Activated naive CD4-positive, alpha-beta T cell (primary cell): ENCODE measurements at places on chromosomes 1 and 21.

DNA sequence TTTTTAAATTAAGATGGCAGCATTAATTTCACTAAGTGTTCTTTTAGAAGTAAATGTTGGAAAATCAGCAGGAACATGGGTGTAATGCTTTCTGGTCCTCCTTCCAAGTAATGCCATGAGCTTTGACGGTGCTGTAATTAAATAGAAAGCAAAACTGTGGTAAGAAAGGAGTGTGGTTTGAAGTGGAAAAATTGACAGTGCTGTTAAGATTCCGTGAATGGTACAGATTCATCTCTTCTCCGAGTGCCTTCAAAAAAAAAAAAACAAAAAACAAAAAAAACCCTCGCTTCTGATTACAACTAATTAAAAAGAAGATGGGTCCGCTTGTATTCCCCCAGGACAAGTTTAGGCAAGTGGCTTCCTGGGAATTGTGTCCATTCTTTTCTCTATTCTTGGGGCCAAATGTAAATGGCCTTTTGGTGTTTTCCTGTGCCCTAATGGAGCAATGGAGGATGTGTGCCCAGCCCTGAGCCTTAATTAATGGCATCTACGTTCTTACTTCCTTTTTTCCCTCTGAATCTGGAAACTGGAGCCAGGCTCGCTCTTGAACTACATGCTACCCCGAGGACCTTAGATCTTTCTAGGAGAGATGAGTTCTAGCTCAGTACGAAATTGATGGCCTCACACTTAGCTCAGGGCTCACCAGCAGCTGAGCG is 5.1 kb downstream of the LMO4 start:
- no peak for DNase-seq

DNA sequence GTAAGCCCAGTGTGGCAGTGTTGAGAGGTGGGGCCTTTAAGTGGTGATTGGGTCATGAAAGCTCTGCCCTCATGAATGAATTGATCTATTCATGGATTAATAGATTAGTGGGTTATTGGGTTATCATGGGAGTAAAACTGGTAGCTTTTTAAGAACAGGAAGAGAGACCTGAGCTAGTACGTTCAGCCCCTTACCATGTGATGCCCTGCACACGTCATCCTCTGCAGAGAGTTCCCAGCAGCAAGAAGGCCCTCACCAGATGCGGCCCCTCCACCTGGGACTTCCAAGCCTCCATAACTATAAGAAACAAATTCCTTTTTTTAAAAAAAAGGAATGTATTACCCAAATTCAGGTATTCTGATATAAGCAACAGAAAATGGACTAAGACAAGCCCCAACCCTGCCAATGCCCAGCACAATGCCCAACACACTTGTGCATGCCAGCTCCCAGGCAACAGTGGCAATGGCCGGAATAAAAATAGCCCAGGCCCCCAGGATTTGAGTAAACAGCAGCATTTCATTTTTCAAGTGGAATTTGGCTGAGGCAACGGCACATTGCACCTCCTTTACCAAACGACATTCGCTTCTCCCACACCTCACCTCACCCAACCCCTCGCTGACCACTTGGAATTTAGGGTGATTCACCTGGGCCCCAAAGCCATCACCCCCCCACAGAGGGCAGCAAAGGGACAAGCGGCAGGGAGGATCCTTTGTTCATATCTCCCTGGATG is 215.9 kb downstream of the TOMM20 start:
- DNase-seq = no peak

DNA sequence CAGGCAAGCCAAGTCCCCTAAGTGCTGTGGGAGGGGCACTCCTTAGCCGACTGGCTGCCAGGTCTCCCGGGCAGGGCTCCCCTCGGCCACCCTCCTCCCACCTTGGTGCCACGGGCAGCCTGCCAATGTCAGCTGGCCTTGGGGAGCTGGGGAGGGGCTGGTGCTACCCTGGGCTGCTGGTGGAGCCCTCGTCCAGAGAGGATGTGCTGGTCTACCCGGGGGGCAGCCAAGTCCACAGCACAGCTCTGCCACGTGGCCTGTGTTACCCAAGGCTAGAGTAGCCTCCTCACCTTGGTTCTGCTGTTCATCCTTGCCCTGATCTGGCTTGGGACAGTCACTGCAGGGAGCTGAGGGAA is 42.9 kb downstream of the CRYAA start:
- no peak for DNase-seq

- no peak for DNase-seq
These were observed 14.0 kb upstream of the SARS1 start for GRCh38 chr1:109199710-109200109.

- DNase-seq = no peak
These were observed 24.3 kb upstream of the APP start for GRCh38 chr21:26194811-26195251.

DNA sequence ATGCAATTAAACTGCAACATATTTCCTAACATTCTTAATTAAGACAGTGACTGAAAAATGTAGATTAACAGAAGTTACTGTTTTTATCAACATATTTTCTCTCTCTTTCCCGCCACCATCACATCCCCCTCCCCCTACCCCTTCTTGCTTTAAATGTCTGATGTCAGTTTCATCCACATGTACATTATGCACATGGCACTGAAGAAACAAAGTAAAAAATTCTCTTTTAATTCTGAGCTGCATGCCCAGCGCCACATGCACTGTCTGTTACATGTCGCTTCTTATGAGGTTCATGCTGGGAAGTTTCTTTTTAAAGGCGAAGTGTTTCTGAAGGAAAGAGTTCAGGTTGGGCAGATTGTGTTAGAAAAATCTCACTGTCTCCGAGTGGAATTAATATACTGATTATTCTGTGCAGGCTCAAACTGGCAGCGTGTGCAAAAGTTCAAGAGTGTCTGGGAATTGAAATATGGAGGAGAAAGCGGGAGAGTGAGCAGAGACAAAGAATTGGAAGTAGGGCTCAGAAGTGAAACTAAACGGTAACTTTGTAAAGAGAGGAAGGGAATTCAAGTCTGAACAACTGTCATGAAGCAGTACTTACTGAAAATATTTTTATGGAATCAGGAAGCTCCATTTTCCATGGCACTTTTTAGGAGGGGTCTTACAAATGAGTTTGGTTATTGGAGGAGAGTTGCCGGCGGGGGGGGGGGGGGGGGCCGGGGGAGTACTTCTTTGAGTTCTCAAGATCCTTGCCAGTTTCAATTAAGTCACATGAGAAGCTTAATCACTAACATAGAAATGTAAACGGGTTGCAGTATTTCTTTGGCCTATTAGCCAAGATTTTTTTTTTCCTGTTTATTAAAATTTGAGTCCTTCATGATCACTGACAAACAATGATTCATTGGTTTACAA is 217.6 kb downstream of the SDCCAG8 start:
- no peak for DNase-seq

DNA sequence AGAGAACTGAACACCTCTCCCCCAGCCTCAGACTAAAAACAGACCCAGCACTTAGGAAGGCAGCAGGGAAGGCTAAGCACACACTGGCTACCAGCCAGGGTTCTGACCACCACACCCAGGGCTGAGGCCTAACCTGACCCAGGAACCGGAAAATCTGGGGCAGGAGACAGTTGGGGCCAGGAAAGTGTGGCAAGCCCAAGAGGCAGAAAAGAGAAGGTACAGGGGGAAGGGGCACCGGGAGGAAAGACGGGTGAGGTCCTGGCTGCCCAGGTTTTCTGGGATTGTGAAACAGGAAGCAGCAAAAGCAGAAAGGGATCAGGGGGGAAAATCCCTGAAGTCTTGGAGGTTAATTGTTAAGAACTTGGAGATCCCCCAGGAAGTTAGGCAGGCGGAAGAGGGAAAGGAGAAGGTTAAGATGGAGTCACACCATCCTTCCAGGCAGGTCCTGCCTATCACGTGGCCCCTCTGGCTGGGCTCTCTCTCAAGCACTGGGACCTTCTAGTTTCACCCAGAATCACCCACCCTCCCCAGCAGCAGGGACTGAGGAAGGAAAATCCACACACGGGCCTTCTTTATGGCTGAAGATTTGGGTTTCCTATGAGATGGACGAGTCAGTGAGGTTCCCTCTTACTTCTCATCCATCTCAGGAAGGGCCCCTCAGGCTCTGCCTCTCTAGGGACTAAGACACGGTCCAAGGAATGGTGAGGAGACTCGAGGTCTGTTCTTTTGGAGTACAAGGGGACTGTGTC is 2.6 kb downstream of the HDGF start:
- DNase-seq = no peak

- no peak for DNase-seq
These were observed 22.4 kb upstream of the ZFYVE9 start for GRCh38 chr1:52119301-52120079.

DNA sequence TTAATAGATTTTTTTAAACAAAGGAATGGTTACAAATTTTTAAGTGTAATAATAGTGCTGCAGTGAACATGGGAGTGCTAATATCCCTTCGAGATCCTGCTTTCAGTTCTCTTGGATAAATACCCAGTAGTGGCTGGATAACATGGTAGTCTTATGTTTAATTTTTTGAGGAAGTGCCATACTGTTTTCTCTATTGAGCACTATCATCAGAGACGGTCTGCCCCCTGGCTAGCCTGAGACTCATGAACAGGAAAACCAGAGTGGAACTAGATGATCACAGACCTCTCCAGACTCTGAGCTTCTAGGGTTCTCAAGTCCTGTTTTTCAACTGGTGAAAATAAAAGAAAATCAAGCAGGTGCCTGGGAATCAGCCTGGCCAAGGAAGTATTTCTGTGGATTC is 97.3 kb upstream of the MARK1 start:
- DNase-seq = no peak

DNA sequence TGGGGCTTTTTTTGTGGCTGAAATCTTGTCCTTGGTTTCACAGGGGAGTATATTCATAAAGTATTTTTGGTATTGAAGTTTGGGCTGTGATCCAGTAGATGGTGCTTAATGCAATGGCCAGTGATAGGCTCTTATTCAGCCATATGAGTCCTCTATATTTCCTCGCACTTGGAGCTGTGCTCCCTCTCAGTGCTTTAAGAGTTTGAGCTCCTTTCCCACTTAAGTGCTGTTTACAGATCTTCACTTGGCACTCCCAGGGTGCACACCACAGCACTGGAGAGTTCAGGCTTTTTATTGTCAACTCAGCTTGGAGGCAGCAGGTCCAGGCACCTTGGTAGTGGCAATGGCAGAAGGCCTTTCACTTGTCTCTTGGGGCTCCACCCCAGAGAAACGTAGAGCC is 54.9 kb downstream of the DRAM2 start:
- no peak for DNase-seq

GRCh38 chr1:47280142-47280541 is 33.8 kb downstream of the STIL start:
- DNase-seq = no peak

GRCh38 chr21:38831526-38832467 is 26.1 kb downstream of the ETS2 start:
- no peak for DNase-seq

DNA sequence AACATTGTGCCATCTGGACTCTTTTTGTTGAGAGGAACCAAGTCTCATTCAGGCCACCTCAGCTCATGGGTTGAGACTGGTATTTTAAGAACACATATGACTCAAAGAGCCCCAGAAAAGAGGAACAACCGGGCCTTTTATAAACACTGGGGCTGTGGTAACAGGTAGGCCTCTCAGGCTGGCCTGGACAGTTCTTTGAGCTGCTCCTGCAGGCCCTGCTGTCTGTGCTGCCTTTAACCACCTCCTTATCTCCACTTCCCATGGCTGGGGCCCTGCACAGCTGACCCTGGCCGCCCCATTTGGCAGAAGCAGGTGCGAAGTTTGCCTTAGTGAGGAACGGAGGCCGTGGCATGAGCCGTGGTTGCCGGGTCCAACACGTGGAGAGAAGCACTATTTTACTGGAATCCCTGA is 163.3 kb downstream of the RHOU start:
- DNase-seq = no peak

DNA sequence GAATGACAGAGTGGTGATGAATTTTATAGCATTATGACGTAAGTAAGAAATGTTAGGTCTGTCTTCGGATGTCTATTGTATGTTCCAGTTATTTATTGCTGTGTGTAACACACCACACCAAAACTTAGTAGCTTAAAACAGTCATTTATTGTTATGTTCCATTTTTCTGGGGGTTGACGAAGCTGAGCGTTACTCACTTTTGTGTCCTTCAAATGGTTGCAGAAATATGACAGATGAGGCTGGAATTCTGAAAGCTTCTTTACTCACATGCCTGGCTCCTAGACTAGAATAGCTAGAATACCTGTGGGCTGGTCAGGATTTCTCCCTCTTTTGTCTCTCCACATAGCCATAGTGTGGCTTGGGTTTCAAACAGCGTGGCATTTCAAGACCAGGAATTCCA is 62.1 kb upstream of the S1PR1 start:
- DNase-seq = no peak

GRCh38 chr1:198423673-198424072 is 116.8 kb downstream of the ATP6V1G3 start:
- DNase-seq = no peak

DNA sequence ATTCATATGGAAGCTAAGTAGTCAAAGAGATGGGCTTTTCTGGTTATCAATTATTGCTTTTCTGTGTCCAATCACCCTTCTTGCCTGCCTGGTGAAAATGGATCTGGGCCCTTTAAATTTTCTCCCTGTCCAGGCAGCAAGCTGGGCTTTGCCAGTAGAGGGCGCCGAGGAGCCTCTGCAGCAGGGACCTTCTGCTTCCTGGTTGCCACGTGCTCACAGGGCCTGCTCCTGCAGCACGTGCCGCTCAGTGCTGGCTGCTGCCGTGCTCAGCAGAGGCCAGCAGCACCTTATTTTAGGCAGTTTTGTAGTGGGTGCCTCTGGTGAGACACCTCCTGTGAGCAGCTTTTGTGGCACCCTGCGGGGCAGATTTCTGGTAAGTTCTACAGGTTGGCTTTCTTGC is 4.0 kb downstream of the ACTL8 start:
- DNase-seq = no peak

DNA sequence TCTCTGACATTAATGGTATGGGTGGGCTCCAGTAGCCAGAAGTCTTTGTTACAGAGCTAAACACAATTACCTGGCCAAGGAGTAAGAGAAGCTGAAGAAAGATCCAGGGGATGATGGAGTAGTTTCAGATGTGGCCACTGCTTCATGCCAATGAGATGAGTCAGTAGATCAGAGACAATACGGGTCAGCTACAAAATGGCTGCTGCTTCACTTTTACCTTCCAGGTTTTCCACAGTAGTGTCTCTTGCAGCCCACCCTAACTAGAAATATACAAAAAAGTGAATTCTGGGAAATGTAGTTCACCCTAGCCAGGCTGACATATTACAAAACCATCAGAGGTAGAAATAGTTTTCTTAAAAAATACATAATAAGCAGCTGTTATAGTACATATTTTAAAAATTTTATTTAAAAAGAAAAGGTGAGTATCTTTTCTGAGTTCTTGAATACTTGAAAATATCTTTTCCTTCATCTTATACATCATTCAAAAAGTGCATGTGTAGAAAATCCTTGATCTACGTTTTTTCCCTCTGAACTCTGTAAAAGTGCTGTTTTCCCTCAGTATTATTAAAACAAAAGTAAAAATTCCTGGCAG is 36.1 kb downstream of the LRIF1 start:
- DNase-seq = no peak
